NCI-H1105 treated with DMSO at 0.1 percent for 48 hours (cell line): ENCODE measurements at places on chromosomes 2 and 18.

DNA sequence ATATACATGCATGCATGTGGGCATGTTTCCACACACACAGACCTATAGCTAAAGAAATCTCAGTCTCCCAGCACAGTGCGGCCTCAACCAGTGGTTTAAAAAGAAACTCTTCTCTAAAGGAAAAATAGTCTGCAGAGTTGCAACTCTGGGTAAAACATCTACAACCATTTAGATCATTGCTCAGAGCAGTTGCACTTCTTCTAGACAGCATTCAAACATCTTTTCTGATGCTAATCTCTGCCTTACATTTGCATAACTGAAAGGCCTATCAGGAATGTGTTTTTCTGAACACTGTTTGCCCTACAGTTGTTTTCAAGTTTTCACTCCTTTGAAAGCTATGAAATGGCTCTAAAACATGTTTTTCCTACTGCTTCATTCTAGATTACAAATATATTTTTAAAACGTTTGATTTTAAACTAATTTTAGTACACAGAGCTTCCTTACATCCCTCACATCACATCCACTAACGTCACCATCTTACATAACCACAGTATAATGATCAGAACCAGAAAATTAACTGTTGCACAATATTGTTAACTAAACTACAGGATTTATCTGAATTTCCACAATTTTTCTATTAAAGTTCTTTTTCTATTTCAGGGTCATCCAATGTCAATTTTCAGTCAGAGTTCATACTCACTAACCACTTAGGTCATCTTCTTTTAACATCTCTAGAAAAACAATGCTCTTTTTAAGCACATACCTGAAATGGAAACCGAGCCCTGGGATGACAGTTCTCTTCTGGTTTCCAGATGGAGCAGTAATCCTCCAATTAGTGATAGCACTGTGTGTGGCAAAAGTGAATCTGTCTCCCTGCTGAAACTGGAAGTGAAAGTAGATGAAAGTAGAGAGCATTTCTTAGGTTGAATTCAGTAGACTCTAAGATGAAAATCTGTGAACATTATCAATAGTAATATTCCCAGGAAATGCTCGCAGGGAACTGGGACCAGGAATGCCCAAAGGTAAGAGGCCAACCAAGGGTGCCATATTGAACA is 501.6 kb upstream of the GCFC2 start:
- no peak for DNase-seq

- peak; percentile 47 for DNase-seq
These were observed 232.9 kb downstream of the GULP1 start for GRCh38 chr2:188524519-188525113.

DNA sequence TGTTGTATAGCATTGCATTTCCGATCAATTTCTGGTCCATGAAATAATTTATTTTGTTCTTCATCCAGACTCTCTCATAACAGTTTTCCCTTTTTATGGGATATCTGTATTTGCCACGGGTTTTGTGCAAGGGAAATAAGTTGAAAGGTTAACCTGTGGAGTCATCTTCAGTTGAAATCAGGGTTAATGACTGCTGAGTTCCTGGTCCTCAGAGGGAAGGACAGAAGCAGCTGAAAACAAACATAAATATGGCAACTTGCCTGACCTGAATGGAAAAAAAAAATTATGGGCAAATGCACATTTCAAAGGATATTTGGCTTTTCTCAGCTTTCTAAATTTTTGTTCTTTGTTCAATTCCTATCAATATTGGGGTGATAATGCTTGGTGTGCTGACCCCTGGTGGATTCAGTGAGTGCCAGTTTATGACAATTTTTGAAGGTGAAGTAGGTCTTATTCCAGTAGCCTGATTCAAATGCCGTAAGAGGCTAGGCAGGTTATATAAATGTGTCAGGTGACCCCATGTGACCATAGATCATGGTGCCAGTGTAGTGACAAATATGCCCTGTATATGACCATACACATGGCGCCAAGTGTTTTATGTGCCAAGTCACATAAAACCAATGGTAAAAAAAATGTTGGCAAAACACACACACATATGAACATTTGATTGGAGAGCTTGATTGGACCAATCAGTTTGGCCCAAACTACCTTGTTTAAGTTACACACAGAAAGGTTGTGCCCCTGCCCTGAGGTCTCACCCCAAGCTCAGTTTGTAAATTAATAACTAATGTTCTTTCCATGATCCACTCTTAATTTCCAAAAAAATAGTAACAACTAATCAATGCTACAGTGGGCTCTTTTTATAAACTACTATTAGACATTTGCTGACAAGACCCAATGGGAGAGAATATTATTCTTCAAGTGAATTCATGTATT is 47.6 kb upstream of the FAM124B start:
- DNase-seq, result no peak

- DNase-seq, result no peak
These were observed 29.3 kb upstream of the CYP20A1 start for GRCh38 chr2:203209538-203209937.

GRCh38 chr2:204325468-204325867 is 219.8 kb upstream of the PARD3B start:
- peak; percentile 85 for DNase-seq

DNA sequence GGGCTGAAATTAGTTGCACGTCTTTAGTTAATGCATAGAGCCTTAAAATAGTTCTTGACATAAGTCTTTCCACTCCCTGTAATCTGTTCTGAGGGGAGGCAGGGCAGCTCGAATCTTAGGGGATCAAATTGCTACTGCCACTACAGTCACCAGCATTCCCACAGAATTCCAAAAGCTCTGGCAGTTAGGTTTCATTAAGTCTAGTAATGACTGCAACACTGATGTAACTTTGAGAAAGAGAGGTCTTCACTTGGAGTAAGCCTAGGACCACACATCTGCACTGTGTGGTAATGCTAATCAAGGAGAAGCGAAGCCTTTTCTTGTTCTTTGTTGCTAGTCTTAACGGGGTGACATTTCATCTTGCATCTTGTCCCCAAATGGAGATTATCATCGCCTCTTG is 19.3 kb upstream of the NCK2 start:
- no peak for DNase-seq

- DNase-seq, result no peak
These were observed 5.2 kb upstream of the DNAJB2 start for GRCh38 chr2:219273937-219274336.

DNA sequence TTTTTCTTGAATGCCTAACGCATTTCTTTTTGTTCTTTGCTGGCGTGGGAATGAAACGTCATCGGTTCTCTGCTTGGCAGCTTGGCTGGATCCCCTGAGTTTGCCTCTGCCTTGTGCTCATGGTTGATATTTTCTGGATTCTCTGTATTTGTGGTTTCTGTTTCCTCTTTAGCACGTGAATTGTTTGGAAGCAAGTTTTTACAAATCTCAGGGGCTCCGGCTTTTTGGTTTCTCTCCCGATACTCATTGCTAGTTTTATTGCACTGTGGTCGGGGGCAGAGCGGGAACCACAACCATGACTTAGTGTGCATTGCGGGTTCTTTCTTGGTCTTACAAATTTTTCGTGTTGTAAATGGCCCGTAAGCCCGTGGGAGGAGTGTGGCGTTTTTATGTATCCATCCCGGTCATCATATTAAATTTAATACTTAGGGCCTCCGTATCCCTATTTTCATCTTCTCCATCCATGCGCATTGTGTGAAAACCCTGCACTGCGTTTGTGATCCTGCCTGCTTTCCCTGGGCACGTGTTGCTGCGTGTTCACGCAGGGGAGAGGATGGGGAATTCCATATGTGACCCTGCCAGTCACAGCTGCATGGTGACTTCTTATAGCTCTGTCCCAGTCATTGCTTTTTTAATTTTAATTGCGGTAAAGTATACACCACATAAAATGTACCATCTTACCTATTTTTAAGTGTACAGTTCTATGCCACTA is 9.4 kb downstream of the RAMP1 start:
- no peak for DNase-seq

DNA sequence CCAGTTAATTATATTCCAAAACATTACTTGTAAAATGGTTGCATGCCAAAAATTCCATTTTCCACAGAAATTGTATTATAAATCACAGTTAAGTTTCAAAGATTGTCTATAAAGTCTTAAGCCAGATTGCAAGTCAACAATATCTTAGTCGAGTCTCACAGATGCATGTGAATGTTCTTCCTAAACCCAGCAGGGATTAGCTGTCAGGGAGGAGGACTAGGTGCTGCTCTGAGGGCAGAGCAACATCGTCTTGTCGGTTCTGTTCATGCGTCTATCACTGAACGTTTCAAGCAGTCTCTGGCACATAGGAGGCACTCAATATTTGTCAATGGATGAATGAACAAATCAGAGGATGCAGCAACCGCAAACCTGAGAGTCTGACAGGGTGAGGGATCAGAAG is 27.0 kb downstream of the EPB41L3 start:
- DNase-seq, result no peak

DNA sequence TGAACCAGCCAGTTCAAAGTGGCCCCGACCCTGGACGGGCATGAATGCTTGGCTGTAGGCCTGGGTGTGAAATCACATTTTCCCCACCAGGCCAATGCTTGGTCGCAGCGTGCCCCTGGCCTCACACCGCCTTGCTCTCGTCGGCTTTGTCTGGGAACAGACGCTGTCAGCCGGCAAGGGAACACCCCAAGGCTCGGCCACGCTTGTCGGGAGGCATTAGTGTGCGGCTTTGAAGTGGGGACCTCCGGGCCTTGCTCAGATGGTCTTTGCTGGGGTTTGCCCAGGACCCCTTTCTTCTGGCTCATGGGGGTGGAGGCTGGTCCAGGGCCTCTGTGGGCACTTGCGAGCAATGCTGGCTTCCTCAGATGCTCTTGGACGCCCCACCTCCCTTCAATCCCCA is 79.1 kb downstream of the INHBB start:
- no peak for DNase-seq

GRCh38 chr18:46360866-46361265 is 256.7 kb downstream of the HAUS1 start:
- no peak for DNase-seq
